ENCODE measurements at places on chromosomes 3 and 15. TPM values are rescaled to one million over a fixed set of nuclear protein-coding genes. Genes with fewer than 3 reads are reported as not detected.

TGM4 gene
- not detected for total RNA-seq

IL17RB gene
- 0.93 TPM for total RNA-seq

DNA sequence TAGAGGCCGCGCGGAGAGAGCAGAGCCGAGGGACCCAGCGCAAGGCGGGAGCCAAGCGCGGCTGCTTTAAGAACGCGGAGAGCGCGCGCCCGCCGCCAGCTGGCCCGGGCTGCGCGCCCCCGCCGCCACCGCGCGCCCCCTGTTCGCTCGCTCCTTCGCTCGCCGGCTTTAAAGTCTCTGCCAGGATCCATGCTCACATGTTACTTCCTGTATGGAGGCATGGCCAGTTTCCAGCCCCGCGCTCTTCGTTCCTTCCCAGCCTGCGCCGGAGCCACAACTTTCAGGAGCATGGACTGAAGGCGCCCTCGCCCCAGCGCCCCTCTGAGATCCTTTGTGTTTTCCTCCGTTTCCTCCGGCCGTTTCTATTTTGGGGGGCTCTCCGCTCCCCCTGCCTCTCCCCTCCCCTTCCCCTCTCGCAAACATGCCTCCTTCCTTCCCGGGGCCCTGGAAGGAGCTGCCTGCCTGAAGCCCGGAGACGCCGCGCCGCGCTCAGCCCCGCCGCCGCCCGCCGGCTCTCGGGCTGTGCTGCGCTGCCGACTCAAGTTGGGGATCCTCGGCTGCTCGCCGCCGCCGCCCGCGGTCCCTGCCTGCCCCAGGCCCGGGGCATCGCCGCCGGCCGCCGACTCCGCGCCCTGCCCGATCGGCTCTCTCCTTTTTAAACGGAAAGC is at the start of gene PTPRG:
TSS of gene PTPRG (plus strand) at position 198 of the 668 bp plus-strand sequence. CDS start 717 bp downstream, outside the sequence.
- peak; percentile 99 for DNase-seq
- no peaks in the 10 kb centered on the region for H3K27me3 ChIP-seq
- H3K4me3 ChIP-seq = peak within 1 kb of the TSS; percentile 92
- H3K4me1 ChIP-seq = peaks cover 25% of the 10 kb centered on the region

GRCh38 chr3:100708989-100709841 is at the start of gene TFG:
Gene TFG (plus strand): TSS chr3:100709494. CDS start chr3:100713686, 4,192 bp downstream.
- peaks cover 8% of the 10 kb centered on the region for H3K27me3 ChIP-seq
- peak; percentile 100 for DNase-seq
- peaks cover 5% of the 10 kb centered on the region for H3K4me1 ChIP-seq
- peak within 1 kb of the TSS; percentile 75 for H3K4me3 ChIP-seq

DNA sequence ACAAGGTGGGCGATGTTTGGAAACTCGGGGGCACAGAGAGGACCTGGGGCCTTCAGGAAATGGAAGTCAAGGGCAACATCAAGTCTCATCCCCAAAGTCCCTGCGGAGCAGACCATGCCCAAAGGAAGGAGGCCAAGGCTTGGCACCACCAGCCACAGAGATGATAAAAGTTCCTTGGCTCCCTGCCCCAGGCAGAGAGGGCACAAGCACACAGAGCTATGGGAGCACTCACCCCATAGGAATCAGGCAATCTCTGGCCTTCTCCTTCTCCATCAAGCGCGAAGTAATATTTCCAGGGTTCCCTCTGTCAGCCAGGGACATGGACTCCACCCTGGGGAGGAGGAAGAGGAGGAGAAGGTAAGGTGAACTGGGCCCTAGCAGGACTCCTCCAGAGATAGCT is 7.9 kb downstream of the ACAA1 start:
- DNase-seq = no peak
- H3K4me3 ChIP-seq = no peak overlapping the region
- H3K4me1 ChIP-seq = peaks cover 9% of the 10 kb centered on the region
- peaks cover 89% of the 10 kb centered on the region for H3K36me3 ChIP-seq
- no peaks in the 10 kb centered on the region for H3K27me3 ChIP-seq
- H3K27ac ChIP-seq = no peak overlapping the region

DNA sequence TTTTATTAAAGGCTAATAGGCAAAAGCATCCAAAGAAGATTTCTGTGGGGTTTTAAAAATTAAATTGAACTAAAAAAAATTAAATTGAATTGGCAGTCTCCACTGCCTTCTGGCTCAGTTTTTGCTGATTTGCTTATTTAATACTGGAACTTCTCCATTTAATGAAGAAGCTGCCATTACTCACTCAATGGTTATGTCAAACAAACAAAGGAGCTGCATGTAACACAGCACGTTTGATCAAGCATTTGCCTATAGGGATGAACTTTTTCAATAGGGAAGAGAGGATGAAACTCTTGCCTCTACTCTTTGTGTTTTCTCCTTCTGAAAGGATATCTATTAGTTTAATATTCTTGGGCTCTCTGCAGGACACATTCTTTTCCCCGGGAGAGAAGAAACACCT is 4.8 kb upstream of the HCLS1 start:
- H3K27me3 ChIP-seq = no peaks in the 10 kb centered on the region
- DNase-seq = no peak
- peaks cover 56% of the 10 kb centered on the region for H3K36me3 ChIP-seq
- no peak overlapping the region for H3K4me3 ChIP-seq
- H3K27ac ChIP-seq = no peak overlapping the region

GRCh38 chr3:23728601-23729117 is 77.1 kb upstream of the UBE2E1 start:
- no peaks in the 10 kb centered on the region for H3K27me3 ChIP-seq
- DNase-seq = no peak
- no peaks in the 10 kb centered on the region for H3K36me3 ChIP-seq
- H3K27ac ChIP-seq = no peak overlapping the region

DNA sequence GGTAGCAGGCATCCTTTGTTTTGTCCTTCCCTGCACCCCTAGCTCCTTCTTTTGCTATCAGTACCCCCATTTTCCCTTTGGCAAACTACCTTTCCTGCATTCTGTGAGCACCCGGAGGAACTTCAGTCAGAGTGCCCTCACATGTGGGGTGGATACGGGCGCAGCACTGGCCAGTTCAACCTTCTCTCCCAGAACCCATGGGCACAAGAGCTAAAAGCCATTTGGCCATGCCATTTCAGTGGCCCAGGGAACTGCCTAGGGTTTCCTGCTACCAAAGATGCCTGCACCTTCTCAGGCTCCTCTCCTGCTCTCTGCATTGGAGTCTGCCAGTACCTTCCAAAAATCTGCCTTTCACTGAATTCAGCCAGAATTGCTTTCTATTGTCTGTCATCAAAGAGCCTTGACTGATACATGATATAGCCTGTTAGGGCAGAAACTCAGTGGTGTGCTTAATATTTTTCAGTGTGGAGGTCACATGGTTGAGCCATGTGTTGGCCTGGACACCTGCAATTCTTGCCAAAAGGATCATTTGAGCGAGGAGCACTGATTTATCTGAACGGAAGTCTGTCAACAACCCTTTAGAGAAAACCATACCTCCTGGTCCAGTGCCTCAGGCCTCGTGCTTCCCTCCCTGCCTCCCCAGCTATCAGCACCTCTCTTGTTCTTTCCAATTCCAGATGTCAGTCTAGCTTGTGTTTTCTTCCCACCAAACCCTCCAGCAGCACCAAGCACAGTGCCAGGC is 27.0 kb upstream of the HHATL start:
- no peak overlapping the region for H3K27ac ChIP-seq
- no peaks in the 10 kb centered on the region for H3K4me1 ChIP-seq
- no peaks in the 10 kb centered on the region for H3K36me3 ChIP-seq

Data from muscle of leg (tissue), 16 donors.